ENCODE measurements at places on chromosomes 3 and 15.

GRCh38 chr15:75114327-75114726 lies 87.4 kb upstream of the C15orf39 start:
- DNase-seq, result no peak

DNA sequence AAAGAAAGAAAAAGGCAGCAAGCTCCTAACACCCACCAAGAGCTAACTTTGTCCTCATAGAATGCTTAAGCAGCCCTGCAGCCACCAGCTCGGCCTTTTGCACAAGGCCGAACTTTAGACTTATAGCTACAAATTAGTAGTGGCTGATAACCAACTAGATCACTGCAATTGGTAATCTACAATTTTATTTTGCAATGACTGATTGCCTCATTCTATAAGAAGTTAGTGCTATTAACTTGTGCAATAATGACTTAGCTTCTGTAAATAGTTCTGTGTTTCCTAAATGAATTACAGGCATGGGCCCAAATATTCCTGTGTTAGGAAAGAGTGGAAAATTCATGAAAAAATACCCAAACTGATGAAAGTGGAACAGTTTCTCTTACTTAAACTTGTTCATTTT lies 284.8 kb upstream of the CFAP20DC start:
- no peak for DNase-seq

DNA sequence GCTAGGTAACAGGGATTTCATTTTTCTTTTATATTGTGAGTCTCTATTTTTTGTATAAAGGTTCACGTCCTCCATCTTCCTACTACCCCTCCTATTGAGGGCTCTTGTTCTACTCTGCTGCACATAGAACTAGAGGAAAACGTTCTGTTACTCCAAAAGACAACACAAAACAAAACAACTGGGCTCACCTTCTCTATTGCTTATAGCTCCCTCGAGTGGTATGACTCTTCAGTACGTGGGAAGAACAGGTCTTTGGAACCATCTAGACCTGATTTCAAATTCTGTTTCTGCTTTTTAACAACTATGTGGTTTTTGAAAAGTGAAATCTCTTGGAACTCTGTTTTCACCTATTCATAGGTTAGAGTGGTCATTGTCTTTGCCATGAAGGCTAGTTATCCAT lies 515.3 kb downstream of the SOX2 start:
- DNase-seq, result no peak

GRCh38 chr3:153144779-153145178 lies 17.2 kb upstream of the RAP2B start:
- no peak for DNase-seq

GRCh38 chr15:31369727-31370126 lies 43.1 kb downstream of the KLF13 start:
- DNase-seq, result no peak

DNA sequence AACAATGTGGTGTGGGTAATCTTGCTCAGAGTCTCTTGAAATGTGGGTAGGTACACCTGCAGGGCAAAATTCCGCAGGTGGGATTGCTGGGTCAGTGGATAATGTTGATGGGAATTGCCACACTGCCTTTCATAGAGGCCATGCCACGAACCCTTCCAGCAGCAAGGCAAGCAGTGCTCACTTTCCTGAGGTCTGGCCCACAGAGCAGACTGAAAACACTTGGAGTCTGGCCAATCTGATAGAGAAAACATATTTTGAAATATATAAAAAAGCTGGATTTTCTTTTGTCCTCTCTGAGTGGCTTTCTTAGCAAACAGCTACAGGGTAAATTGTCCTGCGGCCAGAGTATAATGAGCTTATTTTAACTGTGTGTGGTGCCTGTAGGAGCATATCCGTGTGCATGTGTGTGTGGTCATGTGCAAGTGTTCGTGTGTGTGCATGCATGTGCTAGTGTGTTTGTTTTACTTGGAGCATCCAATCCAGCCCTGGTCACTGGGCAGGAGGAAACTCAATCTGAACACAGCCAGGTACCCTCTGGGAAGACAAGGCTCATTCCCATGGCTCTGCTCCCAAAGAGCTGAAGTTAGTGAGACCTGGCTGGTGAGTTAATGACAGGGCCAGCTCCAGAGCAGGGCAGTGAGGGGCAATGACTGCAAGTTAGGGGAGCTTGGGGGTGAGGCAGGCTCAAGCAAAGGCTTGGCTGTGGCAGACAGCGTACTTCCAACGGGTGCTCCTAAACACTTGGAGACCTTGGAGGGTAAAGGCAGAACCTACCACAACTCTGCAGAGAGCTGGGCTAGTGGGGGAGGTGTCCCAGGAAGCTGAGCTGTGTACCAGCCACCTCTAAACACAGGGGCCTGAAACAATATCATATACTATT lies 91.3 kb downstream of the PLXNA1 start:
- no peak for DNase-seq

DNA sequence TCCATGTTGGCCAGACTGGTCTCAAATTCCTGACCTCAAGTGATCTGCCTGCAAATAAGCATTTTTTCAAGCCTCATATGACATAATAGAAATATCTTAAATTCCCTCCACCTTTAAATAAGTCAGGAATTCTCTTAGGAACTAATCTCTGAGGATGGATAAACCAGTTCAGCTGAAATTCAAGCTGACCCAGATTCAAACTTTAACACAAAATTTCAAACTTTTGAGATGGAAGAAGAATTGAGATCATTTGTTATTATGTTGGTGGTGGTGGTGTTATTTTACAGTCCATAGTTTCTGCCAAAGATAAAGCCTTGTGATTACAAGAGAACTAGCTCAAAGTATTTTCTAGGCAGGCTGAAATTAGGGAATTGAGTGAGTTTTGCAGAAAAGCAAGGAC lies 85.5 kb downstream of the SSR3 start:
- DNase-seq, result no peak

- no peak for DNase-seq
Observed at GRCh38 chr3:106157411-106157810, 288.6 kb upstream of the CBLB start.

DNA sequence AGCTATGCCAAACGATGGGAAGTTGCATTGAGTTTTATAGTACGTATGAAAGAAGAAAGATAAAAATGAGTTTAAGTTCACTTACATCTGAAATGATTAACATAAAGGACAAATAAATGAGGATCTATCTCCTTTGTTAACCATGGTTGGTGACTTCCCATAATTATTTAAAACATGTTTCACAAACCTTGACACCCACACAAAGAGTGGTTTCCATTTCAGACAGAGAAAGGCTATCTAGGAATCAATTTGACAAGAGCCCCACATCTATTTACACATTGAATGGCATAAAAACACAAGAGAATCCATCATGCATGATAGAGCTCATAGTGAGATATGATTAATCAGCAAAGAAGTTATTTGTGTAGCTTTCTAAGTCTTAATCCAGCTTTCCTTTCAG lies 14.2 kb upstream of the MTMR10 start:
- no peak for DNase-seq

GRCh38 chr15:90765966-90766365 lies 48.8 kb downstream of the BLM start:
- DNase-seq, result no peak

- no peak for DNase-seq
Observed at GRCh38 chr3:127062926-127063325, 80.0 kb downstream of the PLXNA1 start.

- DNase-seq, result no peak
Observed at GRCh38 chr15:60392986-60393790, 4.6 kb downstream of the ANXA2 start.

GRCh38 chr3:47542471-47543173 lies 29.1 kb upstream of the ELP6 start:
- DNase-seq, result no peak

GRCh38 chr15:99963976-99964375 lies 230.7 kb upstream of the LYSMD4 start:
- no peak for DNase-seq

DNA sequence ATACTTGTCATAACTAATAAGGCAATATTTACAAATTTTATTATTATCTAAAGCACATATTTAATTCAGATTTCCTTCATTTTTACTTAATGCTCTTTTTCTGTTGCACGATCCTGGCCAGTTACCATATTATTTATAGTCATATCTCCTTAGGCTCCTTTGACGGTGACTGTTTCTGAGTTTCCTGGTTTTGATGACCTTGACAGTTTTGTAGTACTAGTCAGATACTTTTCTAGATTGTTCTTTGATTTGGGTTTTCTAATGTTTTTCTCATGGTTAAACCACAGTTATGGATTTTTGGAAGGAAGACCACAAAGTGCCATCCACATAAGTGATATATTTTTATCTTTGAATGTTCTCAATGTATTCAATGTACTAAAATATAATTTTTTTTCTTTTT lies 171.0 kb upstream of the NANOGP8 start:
- DNase-seq, result no peak

DNA sequence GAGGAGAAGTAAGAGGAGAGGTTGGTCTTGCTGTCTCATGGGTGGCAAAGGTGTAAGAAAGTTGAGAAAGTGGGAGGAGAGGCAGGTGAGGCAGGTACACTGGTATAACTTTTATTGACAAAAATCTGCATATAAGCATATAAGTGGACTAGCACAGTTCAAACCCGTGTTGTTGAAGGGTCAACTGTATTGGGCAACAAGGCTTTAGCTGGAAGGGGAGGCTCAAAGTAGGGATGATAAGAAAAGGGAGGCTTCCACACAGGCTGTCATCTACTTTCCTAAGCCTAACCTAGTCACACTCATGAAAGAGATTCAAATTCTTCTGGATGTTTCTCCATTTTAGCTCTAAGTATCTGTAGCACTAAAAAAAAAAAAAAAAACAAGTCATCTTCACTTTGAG lies 188.1 kb upstream of the SEMA6D start:
- DNase-seq, result no peak

GRCh38 chr3:122977746-122978466 lies 49.7 kb downstream of the SEMA5B start:
- no peak for DNase-seq

- no peak for DNase-seq
Observed at GRCh38 chr3:172704001-172704400, 6.9 kb downstream of the NCEH1 start.

GRCh38 chr15:57189466-57189865 lies 186.8 kb upstream of the CGNL1 start:
- DNase-seq, result no peak

DNA sequence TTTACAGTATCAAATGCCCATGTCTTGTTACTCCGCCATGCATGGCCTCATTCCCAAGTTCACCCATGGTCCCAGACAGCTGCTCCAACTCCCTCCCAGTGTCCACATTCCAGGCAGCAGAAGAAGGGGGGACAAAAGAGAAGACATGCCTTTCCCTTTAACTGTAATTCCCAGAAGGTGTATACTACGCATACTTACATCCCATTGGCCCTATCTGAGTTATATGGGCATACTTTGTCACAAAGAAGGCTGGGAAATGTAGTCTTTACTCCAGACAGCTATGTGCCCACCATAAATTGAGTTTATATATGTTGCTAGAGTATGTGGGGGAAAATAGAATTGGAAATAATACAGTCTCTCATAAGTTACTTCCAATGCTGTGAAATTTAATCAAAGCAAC lies 70.5 kb downstream of the ERC2 start:
- no peak for DNase-seq

- DNase-seq, result no peak
Observed at GRCh38 chr15:94596707-94597106, 365.3 kb downstream of the MCTP2 start.

DNA sequence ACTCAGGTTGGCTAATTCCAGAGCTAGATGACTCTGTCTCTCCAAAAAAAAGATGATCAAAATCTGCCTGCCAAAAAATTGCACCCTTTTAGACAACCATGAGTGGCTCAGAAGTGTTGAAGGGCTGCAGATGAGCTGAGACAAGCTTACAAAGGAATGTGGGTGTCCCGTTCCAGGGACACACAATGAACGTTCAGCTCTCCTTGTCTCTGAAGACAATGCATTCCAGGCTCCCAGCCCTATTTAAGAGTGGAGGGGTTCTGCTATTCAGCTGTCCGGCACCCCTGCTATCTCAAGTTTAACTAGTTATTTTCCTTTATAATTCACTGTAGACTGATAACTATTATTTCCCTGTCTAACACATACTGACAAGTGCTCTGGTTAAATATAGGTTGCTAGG lies 355.1 kb upstream of the WNT5A start:
- DNase-seq, result no peak

GRCh38 chr3:196518966-196519717 lies 4.0 kb upstream of the SMCO1 start:
- DNase-seq, result no peak

GRCh38 chr3:87044846-87045245 lies 53.9 kb upstream of the VGLL3 start:
- no peak for DNase-seq

- no peak for DNase-seq
Observed at GRCh38 chr15:46278486-46279090, 643.8 kb downstream of the SQOR start.

DNA sequence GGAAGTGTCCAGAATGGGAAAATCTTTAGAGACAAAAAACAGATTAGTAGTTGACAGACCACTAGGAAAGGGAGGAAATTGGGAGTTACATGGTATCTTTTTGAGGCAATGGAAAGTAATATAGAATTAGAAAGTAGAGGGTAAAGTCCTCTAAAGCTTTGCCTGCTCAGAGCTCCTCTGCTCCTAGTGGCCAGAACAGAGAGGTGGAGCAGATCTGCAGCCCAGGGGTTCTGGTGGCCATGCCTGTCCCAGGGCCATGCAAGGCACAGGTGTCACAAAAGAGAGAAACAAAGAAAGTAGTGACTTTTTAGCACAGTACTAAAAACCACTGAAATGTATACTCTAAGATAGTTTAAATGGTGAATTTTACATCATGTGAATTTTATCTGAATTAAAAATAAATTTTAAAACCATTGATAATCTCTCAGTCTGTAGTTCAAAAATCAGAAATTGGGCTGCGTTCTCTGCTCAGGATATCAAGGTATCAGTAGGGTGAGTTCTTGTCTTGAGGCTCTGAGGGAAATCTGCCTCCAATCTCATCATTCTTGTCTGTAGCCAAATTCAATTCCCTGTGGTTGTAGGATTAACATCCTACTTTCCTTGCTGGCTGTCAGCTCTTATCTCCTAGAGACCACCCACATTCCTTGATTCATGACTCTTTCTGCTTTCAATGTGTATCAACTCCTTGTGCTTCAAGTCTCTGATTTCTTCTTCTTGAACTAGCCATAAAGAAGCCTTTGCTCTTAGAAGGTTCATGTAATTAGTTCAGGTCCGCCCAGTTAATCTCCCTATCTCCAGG lies 23.6 kb downstream of the PYGO1 start:
- DNase-seq, result no peak

GRCh38 chr3:148820361-148821245 lies 7.0 kb upstream of the CPB1 start:
- DNase-seq, result no peak

GRCh38 chr3:24450160-24450907 lies 44.3 kb downstream of the THRB start:
- no peak for DNase-seq

GRCh38 chr3:64961301-64961700 lies 273.5 kb upstream of the ADAMTS9 start:
- DNase-seq, result no peak

- DNase-seq, result no peak
Observed at GRCh38 chr15:100924436-100924835, 5.3 kb downstream of the LRRK1 start.

DNA sequence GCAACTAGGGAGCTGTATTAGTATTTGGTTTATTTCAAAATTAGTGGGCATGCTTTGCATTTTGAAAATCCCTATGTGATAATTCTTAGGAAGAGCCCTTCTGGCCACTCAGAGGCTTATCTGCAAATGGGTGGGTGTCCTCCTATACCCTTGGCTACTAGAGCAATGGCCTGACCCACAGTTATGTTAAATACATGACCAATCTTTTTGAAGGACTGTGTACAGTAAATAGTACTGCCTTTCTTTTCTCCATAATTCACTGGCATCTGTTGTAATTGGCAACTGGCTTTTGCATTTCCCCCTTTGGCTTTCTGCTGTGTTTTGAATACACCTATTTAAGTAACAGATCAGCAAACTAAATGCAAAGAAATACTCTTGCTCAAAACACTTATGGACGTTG lies 175.4 kb downstream of the ANXA2 start:
- DNase-seq, result no peak

- no peak for DNase-seq
Observed at GRCh38 chr3:23624305-23624704, 181.4 kb upstream of the UBE2E1 start.

Data from NCI-H187 (cell line).